ENCODE measurements at places on chromosomes 7 and 10.

DNA sequence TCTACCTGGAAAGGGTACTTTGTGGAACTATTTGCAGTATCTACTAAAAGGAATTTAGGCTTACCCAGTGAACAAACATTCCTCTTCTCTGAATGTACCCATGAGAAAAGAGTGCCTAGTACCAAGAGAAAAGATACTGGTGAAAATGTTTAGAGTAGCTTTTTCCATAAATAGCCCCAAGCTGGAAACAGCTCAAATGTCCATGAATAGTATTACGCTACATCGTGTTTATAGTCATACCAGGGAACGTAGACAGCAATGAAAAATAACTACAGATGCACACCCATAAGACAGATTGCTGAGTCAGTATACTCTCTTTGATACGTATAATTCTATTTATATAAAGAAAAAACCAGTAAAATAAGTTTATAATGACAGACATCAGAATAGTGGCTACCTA, 285.9 kb downstream of the KLF6 start:
- DNase-seq, result no peak

DNA sequence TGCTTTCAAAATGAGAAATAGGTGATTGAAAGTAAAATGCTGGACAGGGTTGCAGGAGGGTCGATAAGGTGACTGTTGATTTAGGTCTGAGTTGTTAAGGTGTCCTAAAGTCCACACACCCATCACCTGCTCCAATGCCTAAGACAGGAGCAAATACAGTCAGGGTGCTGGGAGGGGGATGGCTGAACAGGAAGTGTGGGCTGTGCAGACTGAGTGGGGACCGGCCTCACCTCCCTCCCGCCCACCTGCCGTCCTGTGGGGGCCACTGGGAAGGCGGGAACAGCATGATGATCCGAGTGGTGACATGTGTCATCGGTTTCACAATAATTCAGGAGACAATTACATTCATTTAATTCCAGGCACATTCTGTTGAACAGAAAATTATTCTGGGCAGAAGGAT, 260.8 kb downstream of the DNAJB6 start:
- DNase-seq, result no peak

DNA sequence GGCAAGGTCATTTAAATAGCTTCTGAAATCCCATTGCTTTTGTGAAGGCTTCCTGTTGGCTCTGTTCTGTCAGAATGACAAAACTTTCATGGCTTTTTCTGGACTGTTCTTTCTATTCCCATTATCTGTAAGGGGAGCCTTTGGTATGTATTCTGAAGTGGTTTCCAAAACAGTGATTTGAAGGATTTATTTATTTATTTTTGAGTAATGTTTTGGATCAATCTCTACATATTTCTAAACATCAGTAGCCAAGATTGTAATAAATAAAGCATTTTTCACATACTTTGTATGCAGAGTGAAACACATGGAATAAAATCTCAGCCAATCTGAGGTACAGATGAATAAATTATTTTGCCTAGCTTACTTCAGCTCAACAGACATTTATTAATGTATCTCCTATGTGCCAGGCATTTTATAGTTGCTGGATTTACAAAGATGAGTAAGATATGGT, 121.1 kb downstream of the BBS9 start:
- no peak for DNase-seq

DNA sequence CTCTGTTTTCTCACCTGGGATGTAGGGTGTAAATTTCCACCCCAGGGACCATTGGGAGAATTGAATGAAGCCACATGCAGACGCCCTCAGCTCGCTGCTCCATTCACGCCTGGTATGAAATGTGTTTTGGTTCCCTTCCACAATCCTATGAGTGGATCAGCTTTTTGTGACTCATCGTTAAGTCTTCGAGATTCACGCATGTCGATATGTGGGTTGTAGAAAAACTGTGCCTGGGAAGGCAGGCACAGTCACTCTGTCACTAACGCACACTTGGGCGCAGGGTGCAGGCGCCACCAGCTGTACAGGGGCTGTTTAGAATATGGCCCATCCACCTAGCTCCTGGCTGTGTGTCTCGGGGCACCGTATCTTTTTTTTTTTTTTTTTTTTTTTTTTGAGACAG, 64.2 kb upstream of the SH2B2 start:
- no peak for DNase-seq

DNA sequence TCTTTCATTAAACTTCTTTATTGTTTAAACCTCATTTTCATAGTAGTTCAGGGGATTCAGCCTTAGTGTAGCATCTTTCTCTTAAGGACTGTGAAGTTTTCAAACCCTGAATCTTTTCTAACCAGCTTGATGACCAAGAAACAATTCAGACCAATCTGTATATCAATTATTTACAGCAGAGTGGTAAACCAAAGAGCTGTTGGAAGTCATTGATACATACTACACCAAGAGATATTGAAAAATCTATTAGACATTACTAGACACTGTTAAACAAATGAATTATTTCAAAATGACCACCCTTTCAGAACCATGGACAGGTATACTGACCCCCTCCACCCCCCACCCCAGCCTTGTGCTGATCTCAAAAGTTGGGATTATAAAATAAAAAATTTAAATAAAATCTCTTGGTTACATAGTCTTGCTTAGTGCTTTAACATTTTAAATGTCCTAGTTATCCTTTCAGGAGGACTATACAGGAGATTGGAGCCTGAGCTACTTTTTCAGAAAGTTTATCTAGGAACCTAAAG, 143.9 kb upstream of the LSM8 start:
- no peak for DNase-seq

DNA sequence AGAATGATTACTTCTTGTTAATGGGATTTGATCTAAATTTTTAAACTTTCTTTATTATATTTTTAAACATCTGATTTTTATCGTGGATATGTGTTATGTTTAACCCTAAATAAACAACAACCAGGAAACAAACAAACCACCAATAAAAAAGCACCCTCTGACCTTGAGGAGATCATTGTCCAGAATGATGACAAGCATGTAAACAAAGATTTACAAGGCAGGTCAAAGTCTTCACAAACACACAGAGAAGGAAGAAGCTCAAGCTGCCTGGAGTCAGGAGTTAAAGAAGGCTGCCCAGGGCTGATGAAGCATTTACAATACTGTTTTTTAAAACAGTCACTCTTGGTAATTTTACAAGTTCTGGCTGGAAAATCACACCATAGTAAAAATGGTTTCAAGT, 31.0 kb upstream of the EGFR start:
- no peak for DNase-seq

DNA sequence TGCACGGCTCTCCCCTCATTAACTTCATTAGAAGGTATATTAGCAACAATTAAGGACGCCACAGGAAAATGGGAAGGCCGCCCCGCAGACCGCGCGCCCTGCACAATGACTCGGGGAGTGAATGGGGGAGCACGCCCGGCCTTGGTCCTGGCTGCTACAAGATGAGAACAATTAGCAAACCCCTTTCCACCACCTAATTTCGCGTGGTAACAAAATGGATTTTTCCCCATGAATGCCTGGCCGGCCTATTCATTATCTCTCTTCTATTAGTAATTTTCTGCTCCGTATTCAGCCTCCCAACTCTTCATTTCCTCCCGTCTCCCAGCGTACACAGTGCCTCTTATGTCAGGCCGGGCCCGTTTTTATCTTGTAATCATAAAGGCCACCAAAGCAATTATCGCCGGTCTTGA, 346.9 kb downstream of the DNAJB6 start:
- DNase-seq, result no peak

GRCh38 chr7:106050746-106051117, 61.4 kb downstream of the SYPL1 start:
- DNase-seq, result no peak

- peak; percentile 47 for DNase-seq
Observed at GRCh38 chr7:84654273-84654672, 459.7 kb upstream of the SEMA3A start.

Data from A673 (cell line).